ENCODE measurements at places on chromosomes 4 and X. TPM values are rescaled to one million over a fixed set of nuclear protein-coding genes. Genes with fewer than 3 reads are reported as not detected.

ARX gene
- polyA plus RNA-seq, result 0.66 TPM

AGA gene
- polyA plus RNA-seq, result 5.2 TPM

NXF2 gene
- polyA plus RNA-seq, result not detected

TLR10 gene
- polyA plus RNA-seq, result 0.27 TPM

REST gene
- 2.1 TPM for polyA plus RNA-seq

PLAC8 gene
- 1.6 TPM for polyA plus RNA-seq

SPANXN4 gene
- not detected for polyA plus RNA-seq

ETDB gene
- not detected for polyA plus RNA-seq

MAGEC3 gene
- not detected for polyA plus RNA-seq

MSX1 gene
- 0.86 TPM for polyA plus RNA-seq

EDNRA gene
- 0.76 TPM for polyA plus RNA-seq

Measured in Purkinje cell (primary cell).